Cardiac fibroblast (primary cell): ENCODE measurements at places on chromosomes 2 and 18.
A peak's percentile ranks its signal among the peaks of the same experiment; 100 is the strongest.

- DNase-seq = peak; percentile 35
Measured at GRCh38 chr2:33531549-33532059, 55.2 kb downstream of the RASGRP3 start.

- DNase-seq = no peak
Measured at GRCh38 chr2:43708891-43709290, 32.7 kb upstream of the C1GALT1C1L start.

GRCh38 chr2:183010112-183010511, 28.1 kb downstream of the NCKAP1 start:
- DNase-seq = peak; percentile 65

DNA sequence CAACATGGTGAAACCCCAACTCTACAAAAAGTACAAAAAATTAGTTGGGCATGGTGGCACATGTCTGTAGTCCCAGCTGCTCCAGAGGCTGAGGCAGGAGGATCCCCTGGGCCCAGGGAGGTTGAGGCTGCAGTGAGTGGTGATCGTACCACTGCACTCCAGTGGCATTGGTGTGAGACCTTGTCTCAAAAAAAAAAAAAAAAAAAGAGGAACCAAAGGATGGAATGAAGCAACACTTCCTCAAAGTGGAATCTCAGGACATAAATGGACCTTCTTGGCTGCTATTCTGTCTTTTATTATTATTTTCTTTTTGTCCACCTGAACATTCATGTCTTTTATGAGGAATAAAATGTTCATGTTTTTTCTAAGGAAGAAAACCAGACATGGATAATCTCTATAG, 13.7 kb downstream of the GEMIN6 start:
- no peak for DNase-seq

- DNase-seq = peak; percentile 81
Measured at GRCh38 chr18:3367491-3368091, 82.4 kb upstream of the TGIF1 start.

GRCh38 chr2:196233805-196234475, 62.6 kb upstream of the STK17B start:
- no peak for DNase-seq

DNA sequence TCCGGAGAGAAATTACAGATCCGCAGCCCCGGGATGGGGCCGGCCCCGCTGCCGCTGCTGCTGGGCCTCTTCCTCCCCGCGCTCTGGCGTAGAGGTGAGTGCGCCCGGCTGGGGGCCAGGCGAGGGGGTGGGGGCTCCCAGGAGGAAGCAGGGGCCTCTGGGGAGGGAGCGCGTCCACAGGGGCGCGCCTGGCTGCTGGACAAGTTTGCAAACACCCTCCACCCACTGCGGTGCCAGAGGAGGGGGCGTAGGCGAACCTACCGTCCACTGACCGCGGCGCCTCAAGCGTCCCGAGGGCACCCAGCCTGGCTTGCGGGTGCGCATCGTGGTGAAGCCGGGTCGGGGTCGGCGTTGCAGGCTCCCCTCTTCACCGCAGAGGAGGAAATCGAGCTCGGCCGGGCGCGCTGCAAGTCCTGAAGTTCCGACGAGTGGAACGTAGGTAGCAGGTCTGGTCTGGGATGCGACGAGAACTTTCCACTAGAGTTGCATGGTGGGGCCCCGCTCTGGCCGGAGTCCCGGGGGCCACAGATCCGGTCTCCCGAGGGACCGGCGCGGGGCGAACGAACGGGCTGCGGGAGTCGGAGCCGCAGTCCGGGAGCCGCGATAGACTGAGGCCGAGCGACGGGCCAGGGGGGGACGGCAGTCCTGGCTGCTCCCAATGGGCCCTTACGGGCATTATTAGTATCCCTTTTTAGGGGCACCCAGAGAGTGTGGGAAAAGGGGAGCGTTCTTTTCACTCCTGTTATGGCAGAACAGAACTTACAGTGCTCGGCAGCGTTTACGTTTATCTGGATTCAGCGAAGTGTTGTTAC, 502 bp downstream of the MERTK start:
- DNase-seq = peak; percentile 12

DNA sequence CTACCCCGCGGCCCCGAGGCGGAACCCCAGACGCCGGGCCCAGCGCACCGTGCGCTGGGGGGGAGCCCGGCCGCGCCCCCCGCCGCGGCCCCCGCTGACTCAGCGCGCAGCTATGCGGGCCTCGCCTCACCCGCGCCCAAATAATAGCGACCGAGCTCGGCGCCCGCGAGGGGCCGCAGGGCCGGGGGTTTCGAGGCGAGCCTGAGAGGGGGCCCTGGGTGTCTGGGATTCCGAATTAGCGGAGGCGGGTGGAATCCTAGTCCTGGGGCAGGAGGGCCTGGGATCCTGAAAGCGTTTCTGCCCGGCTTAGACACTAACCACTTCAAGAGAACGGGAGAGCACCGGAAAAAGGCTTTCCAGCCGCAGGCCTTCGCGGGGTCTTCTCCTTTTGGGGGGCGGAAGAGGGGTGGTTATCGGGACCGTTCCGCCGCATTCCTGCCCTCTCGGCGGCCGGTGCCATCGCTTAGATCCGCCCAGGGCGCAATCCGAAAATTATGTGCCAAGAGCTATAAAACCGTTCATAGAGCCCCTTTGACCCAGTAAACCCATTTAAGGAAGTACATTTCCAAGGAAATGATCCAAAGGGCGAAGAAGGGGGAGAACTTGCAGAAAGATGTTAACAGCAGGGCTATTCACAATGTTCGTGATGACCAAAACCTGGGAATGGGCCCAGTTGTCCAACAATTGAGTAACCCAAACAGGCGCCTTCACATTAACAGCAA, 681 bp upstream of the ROCK2 start:
- DNase-seq = peak; percentile 69

DNA sequence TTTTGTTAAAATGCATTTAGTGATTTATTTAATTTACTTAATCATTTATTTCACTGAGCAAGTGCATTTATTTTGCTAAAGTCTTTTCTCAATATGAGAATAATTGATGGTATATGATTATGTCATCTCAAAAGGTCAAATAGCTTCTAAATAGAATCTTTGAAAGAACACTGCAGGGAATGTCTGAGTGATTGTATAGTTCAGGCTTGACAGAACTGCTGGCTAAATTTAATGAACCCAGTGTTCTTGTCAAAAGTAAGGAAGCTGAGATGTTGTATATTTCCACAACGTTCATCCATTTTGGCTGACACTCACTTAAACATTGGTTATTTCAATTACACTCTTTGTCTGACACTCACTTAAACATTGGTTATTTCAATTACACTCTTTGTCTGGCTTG, 39.3 kb upstream of the CDH7 start:
- no peak for DNase-seq

- no peak for DNase-seq
Measured at GRCh38 chr18:45838302-45839070, 13.0 kb downstream of the SIGLEC15 start.

- DNase-seq = peak; percentile 97
Measured at GRCh38 chr2:172084645-172085459, 455 bp upstream of the DLX1 start.

DNA sequence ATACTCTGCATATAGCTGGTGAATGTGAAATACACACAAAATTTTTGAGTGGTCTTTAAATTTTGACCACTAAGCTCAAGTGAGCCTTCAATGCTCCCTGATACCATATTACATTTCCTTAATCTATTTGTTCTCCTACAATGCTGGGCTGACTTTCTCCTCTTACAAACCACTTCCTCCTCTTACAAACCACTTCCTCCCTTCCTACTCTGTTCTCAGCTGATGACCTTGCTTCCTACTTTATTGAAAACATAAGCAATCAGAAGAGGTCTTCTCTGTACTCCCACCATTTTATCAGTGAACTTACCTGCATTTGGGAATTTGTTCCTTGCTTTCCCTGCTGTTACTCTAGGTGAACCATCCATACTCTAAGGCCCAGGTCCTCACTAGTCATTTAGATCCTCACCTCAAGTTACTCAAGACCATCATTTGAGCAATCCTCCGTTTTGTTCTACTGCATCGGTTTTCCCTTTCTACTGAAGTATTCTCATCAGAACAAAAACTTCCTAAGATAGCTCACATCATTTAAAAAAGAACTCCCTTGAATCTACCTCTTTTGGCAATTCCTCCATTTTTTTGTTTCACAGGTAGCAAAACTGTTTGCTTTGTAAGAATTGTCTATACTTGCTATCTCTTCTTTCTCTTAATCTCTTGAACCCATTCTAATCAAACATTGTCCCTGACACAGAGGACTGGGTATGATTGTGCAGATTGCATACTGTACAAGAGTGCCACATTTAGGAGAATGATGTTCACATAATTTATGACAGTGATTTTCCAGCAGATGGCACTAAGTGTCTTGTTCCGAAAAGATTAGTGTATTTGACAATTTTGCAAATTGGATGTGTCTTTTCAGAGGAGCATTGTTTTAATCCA, 96.5 kb downstream of the EPB41L5 start:
- peak; percentile 61 for DNase-seq

DNA sequence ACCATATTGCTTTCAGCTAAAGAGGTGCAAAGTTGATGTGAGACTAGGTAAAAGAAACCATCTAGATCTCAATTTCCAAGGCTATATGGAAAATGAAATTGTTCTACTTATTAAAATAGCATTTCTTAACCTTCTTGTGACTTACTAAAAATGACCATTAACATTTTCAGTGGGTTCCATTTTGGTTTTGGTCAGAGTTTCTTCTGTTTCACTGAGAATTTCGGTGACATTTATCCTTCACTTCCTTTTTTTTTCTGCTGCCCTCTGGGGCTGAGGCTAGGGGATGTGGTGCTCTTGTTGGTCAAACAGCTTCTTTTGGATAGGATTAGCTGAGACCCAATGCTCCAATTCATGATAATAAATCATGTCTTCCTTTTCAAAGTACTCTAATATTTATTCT, 44.3 kb upstream of the REL start:
- DNase-seq = no peak

GRCh38 chr2:234377761-234378391, 119.0 kb downstream of the ARL4C start:
- peak; percentile 66 for DNase-seq
